ENCODE measurements at places on chromosomes 11 and 22.

DNA sequence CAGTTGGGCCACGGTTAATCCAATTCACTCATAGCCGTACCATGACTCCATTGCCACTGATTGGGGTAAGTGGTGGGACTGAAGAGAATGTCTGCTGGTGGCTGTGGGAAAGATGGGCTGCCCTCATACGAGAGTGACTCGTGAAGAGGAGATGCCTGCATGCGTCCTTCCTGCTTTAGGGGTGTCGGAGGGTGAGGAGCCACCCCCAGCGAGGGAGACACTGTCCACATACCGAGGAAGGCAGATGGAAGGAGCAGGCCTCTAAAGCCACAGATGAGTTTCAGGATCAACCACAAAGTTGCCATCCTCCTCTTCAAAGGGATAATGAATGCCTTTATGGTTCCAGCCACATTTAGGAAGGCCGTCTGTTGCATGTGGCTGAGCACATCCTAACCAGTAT lies 83.2 kb downstream of the GRIK4 start:
- DNase-seq = no peak

- no peak for DNase-seq
Measured at GRCh38 chr11:62484352-62484751, 62.3 kb downstream of the AHNAK start.

DNA sequence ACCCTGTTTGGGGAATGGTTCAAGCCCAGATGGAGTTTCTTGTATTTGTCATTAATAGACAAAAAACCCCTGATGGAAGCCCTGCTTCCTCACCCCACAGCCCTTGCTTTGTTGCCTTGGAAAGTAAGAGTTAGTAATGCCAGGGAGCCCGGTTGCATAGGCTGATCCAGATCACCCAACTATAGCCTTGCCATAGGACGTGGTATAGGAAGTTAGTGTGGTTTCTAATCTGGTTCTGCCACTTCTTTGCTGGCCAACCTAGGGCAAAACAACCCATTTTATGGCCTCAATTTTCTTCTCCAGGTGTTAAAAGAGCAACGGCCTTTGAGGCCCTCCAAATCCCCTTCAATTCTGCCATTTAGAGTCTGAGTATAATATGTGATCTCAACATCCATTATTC lies 97.9 kb downstream of the STIM1 start:
- DNase-seq = no peak

DNA sequence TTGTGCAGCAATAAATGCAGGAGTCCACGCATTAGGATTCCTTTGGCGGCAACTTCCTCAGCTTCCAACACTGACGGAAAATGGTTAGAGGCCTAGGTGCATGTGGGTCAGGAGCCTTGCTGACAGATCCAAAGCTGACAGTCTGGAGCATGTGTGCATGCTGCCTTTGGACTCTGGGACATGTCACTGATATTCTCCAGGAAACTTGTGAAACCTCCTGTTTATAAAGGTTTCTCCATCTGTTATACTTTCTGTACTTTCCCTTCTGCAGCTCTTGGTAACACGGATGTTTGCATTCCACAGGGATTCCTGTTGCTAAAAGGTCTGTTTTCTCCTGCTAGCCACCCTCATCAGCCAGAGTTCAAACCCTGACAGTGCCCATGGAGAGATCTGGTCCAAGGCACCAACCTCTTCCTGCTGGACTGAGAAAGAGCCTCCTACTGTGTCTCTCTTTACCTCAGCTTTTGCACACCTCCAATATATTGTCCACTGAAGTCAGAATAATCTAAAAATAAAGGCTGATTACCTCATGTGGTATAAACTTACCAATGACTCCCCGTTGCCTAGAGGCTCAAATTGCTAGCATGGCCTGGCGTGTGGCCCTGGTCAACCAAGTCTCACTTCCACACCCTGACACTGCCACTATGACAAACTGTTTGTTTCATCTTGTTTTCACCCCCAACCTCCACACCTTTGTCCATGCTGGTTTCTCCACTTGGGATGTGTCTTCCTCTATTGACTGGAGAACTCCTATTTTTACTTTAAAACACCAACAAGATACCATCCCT lies 31.1 kb upstream of the LYVE1 start:
- no peak for DNase-seq

- no peak for DNase-seq
Measured at GRCh38 chr22:18063306-18063705, 14.5 kb upstream of the PEX26 start.

DNA sequence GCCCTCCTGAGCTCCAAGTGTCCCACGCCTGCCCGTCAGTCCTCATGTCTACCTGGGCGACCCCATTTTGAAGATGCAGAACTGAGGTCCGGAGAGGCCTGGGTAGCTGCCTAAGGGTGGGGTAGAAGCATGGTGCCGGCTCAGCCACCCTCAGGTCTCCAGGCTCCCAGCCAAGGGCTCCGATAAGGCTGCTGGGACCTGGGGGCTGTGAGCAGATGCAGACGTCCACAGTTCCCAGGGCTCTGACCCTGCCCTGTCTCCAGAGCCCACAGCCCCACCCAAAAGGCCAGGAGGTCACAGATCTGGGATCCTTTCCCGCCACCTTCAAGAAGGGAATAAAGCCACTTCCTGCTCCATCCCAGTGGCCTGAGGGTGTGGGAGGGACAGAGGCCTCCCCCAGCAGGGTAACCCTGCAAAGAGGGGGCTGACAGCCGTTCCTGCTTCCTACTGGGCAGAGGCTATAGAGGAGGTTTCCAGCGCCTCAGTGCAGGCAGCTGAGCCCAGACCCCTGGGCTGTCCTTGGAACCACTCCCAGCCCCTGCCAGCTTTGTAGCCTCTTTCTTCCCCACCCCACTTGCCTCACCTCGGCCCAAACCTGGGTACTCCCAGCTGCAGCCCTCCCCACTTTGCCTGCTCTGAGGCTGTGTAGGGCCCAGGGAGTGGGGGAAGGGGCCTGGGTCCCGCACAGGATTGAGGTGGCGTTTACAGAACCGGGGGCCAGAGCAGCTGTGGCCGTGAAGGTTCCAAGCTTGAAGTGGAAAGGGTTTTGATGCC lies 85.5 kb downstream of the CDKN1C start:
- DNase-seq = no peak

GRCh38 chr22:49954991-49955580 lies 5.5 kb upstream of the PIM3 start:
- no peak for DNase-seq

DNA sequence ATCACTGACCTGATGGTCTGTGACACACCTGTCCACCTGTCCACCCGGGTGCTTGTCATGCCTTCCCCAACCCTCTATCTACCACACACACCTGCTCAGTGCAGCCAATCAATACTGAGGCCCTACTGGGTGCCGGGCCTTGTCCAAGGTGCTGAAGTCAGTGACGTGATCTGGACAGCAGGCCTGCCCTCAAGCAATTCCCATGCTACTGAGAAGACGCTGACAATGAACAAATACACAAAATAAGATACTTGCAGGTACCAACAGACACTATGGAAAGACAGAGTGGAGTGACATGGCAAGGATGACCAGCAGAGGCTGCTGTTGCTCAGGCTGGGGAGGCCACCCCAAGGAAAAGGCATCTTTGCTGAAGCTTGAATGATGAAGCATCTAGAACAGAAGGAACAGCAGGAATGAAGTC lies 21.2 kb downstream of the PLAAT3 start:
- no peak for DNase-seq

- DNase-seq = no peak
Measured at GRCh38 chr22:38951734-38952133, 5.7 kb upstream of the APOBEC3A start.

DNA sequence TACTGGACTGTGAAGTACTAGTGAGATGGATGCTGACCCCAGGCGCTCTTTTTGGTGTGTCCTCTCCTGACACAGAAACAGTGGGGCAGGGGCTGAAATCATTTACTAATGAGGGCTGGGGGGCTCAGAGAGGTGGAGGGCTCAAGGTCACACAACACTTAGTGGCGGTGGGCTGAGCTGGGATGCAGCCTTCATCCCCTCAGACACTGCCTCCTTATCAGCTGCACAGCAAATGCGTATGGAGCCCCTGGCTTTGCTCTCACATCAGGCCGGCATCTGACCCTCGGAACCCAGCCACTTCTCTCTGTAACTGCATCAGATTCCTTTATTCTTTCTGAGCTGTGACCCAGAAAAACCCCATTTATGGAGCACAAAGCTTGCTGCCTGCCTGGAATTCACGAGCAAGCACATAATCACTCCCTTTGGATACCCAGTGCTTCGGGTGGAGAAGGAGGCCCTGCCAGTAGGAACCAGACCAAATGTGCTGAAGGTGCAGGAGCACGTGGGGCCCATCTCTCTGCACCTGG lies 736.6 kb downstream of the TBC1D22A start:
- DNase-seq = no peak

DNA sequence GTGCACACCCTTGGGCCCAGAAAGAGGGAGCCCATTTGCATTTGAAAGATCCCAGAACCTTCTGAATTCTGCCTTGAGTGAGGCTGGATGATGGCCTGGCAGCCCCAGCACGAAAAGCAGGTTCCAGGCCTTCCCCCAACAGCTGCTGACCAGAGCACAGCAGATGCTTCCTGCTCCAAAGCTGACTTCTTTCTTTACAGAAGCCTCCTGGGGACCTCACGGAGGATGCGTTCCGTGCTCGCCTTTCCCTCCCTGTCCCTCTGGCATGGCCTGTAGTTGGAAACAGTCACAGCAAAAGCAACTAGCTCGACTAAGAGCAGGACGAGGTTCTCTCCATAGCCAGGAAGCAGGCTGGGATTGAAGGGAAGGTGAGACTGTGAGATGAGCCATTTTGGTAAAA lies 107.7 kb upstream of the B3GAT1 start:
- DNase-seq = no peak

- no peak for DNase-seq
Measured at GRCh38 chr11:72764503-72764902, 12.3 kb upstream of the ARAP1 start.

DNA sequence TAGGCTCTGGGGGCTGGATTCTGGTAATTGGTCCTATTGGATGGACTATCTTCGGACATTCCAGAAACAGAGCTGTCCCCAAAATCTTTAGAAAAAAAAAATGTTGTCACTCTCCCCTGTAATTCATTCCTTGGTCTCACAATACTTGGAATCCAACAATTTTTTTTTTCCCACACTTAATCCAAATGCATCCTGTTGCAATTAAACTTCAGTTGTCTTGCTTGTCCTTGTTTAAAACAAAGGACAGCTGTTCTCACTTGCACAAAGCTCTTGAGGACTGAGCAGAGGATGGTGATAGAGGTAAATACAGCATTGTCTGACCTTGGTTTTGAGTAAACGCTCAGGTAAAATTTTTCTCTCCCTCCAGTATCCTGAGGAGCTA lies 75.3 kb downstream of the SC5D start:
- DNase-seq = no peak

GRCh38 chr11:20467487-20468185 lies 80.1 kb downstream of the PRMT3 start:
- DNase-seq = no peak

- no peak for DNase-seq
Measured at GRCh38 chr11:102493524-102493923, 37.0 kb downstream of the MMP7 start.

DNA sequence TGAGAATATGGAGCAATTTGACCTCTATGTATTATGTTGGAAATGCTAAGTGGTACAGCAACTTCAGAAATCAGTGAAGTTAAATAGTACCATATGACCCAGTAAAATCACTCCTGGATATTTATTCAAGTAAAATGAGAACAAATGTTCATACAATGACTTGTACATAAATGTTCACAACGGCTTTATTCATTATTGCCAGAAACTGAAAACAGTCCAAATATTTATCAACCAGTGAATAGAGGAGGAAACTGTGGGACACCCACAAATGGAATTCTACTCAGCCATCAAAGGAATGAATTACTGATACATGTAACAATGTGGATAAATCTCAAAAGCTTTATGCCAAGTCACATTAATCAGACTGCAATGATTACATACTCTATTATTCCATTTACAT lies 416.3 kb downstream of the AASDHPPT start:
- DNase-seq = no peak

- DNase-seq = no peak
Measured at GRCh38 chr11:61996933-61997332, 29.5 kb upstream of the FTH1 start.
